HepG2 (cell line): ENCODE measurements at places on chromosomes 2 and 18. TPM values are rescaled to one million over a fixed set of nuclear protein-coding genes. Genes with fewer than 3 reads are reported as not detected.

Gene TRIM43
- not detected in 2 replicates for total RNA-seq

Gene CFAP221
- total RNA-seq = not detected in 2 replicates

Gene PPM1G
- 211 and 213 TPM in 2 replicates for total RNA-seq

Gene RNPEPL1
- total RNA-seq = 13.0 and 27.6 TPM in 2 replicates

Gene SERPINB7
- total RNA-seq = not detected in 2 replicates

GRCh38 chr2:140424471-140424870 lies 1644.3 kb upstream of the NXPH2 start:
- no peaks in the 10 kb centered on the region for H3K27me3 ChIP-seq
- no peaks in the 10 kb centered on the region for H3K36me3 ChIP-seq
- H3K27ac ChIP-seq = no peak overlapping the region
- DNase-seq = no peak
- no peak overlapping the region for H3K4me3 ChIP-seq
- no peaks in the 10 kb centered on the region for H3K4me1 ChIP-seq

- DNase-seq = no peak
- H3K4me1 ChIP-seq = peaks cover 10% of the 10 kb centered on the region
- H3K27ac ChIP-seq = no peak overlapping the region
- no peaks in the 10 kb centered on the region for H3K27me3 ChIP-seq
These were observed 21.1 kb upstream of the RPL31 start for GRCh38 chr2:100981011-100981410.

GRCh38 chr2:173684896-173685459 lies 280.2 kb downstream of the SP3 start:
- DNase-seq = no peak
- no peaks in the 10 kb centered on the region for H3K4me1 ChIP-seq
- H3K27ac ChIP-seq = no peak overlapping the region
- H3K4me3 ChIP-seq = no peak overlapping the region

DNA sequence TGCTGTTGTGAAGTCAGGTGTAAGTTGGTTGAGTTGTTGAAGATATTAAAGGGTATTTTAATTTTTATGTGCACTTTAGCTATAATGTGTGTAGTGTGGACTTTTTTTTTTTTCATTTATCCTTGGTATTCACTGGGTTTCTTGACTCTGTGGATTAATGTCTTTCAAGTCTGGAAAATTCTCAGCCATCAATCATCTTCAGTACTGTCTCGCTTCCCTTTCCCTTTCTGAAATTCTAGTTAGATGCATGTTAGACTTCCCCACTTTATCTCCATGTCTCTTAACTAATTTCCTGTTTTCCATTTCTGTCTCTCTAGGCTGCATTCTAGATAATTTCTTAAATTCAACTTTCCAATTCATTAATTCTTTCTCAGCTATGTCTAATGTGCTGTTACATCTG lies 247.7 kb upstream of the REV1 start:
- H3K4me3 ChIP-seq = no peak overlapping the region
- H3K27ac ChIP-seq = no peak overlapping the region
- no peaks in the 10 kb centered on the region for H3K36me3 ChIP-seq
- H3K4me1 ChIP-seq = no peaks in the 10 kb centered on the region; the same call in 1 of the 2 replicates
- H3K27me3 ChIP-seq = no peaks in the 10 kb centered on the region

DNA sequence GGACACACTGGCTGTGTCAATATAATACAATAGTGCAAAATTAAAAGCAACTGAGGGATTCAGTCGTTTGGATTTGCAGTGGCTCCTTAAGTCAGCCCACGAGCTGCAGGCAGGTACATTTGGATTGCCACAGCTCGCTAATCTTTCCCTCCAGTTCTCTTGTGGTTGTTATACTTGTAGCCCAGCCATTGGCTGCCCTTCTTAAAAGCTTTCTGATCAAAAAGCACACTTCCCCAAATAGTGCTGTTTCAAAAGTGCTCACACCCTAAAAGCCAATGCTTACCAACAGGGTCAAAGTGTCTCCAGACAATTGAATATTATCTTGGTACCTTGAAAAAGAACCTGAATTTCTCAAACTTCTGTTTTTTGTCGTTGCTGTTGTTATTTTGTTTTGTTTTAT lies 404.7 kb upstream of the FAM98A start:
- no peak overlapping the region for H3K27ac ChIP-seq
- H3K4me1 ChIP-seq = no peaks in the 10 kb centered on the region
- no peak for DNase-seq
- H3K27me3 ChIP-seq = no peaks in the 10 kb centered on the region

- peaks cover 37% of the 10 kb centered on the region; the same call in 2 of the 3 replicates for H3K27me3 ChIP-seq
- no peaks in the 10 kb centered on the region for H3K4me1 ChIP-seq
- no peak overlapping the region for H3K4me3 ChIP-seq
- no peak for DNase-seq
These were observed 23.8 kb downstream of the GNLY start for GRCh38 chr2:85718009-85718391.

DNA sequence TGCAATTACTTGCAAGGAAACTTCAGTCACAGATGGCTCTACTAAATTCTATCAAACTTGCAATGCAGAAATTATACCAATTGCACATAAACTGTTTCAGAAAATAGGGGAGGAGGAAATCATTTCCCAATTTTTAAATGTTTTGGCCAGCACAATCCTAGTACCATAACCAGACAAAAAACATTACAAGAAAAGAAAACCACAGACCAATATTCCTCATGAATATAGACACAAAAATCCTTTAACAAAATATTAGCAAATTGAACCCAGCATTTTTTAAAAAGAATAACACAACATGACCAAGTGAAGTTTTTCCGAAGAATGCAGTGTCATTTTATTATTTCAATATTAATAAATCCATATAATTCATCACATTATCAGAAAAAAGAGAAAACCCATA lies 45.8 kb downstream of the INO80C start:
- no peaks in the 10 kb centered on the region; the same call in 1 of the 2 replicates for H3K27me3 ChIP-seq
- H3K4me3 ChIP-seq = no peak overlapping the region
- no peak overlapping the region for H3K27ac ChIP-seq
- H3K36me3 ChIP-seq = no peaks in the 10 kb centered on the region
- H3K4me1 ChIP-seq = peaks cover 9% of the 10 kb centered on the region; the same call in 1 of the 2 replicates
- DNase-seq = no peak

- peaks cover 10% of the 10 kb centered on the region for H3K4me1 ChIP-seq
- H3K27ac ChIP-seq = no peak overlapping the region
- H3K36me3 ChIP-seq = no peaks in the 10 kb centered on the region
- DNase-seq = no peak
- H3K27me3 ChIP-seq = no peaks in the 10 kb centered on the region
- H3K4me3 ChIP-seq = no peak overlapping the region
These were observed 120.0 kb downstream of the MYCN start for GRCh38 chr2:16060125-16060935.

DNA sequence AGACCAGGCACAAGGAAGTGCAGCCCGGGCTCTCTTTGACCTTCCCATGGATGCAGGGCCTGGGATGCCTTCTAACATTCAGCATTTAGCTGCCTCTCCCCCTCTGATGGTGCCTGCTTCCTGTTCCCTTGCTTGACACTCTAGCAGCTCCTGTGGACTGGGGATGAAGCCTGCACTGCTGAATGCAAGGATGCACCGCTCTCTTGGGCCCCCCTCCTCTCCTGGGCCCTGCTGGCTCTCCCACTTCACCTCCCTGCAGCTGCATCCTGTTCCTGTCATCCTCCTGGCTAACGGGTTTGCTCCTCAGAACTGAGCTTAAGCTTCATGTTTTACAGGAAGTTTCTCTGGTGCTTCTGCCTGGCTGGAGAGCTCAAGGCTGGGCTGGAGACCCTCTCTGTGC lies 254.1 kb downstream of the TSN start:
- no peaks in the 10 kb centered on the region for H3K36me3 ChIP-seq
- H3K4me1 ChIP-seq = no peaks in the 10 kb centered on the region
- no peak for DNase-seq
- H3K4me3 ChIP-seq = no peak overlapping the region

GRCh38 chr2:151097895-151098294 lies 163.8 kb downstream of the RBM43 start:
- no peak for DNase-seq
- H3K4me3 ChIP-seq = no peak overlapping the region
- no peaks in the 10 kb centered on the region for H3K36me3 ChIP-seq
- no peaks in the 10 kb centered on the region for H3K4me1 ChIP-seq

DNA sequence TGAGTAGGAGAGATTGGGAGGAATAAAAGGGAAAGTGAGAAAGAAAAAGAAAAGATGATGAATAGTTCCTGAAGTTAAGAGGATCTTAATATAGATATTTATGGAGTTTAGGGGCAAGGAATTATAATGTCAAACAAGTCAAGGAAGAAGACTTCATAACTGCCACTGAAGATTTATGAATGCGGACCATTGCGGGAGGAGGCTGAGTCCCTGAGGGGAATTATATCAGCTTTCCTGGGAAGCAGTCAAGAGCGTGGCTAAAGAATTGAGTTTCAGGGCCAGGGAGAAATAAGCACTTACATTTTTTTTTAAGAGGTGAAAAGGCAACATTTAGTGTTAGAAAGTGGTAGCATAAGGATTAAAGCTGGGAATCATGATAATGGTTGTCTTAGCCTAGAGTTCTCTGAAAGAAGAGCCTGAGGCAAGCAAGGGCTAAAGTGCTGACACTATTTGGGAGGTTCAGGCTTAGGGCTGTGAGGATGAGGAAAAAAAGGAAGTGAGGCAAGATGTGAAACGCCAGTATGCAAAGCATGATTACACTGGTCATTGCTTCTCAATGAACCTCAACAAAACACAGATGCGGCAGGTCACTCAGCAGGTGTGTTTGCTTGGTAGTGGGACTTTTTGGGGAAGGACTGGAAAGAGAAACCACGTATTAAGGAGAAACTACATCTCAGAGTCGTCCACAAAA lies 217.1 kb downstream of the SLC4A3 start:
- no peak overlapping the region for H3K27ac ChIP-seq
- H3K36me3 ChIP-seq = no peaks in the 10 kb centered on the region
- DNase-seq = no peak
- H3K27me3 ChIP-seq = no peaks in the 10 kb centered on the region; the same call in 2 of the 3 replicates
- no peaks in the 10 kb centered on the region for H3K4me1 ChIP-seq
- no peak overlapping the region for H3K4me3 ChIP-seq

DNA sequence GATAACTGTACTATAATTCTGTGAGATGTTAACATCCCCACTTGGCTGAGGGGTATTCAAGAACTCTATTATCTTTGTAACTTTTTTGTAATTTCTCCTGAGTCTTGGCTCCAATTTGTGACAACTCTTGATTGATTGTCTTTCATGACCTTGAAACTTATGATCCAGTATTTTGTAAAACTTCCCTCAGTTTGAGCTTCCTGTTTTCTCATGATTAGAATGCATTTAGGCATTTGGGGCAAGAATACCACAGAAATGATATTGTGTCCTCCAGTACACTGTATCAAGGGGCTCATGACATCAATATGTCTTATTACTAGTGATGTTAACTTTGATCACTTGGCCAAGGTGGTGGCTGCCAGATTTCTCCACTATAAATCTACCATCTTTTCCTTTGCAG lies 37.4 kb downstream of the PNO1 start:
- no peak for DNase-seq
- no peaks in the 10 kb centered on the region for H3K36me3 ChIP-seq
- no peak overlapping the region for H3K27ac ChIP-seq

- H3K4me1 ChIP-seq = no peaks in the 10 kb centered on the region
- no peak overlapping the region for H3K4me3 ChIP-seq
- no peak overlapping the region for H3K27ac ChIP-seq
- DNase-seq = no peak
- H3K27me3 ChIP-seq = no peaks in the 10 kb centered on the region
These were observed 72.5 kb upstream of the NYAP2 start for GRCh38 chr2:225326969-225327368.

- no peak for DNase-seq
- no peak overlapping the region for H3K27ac ChIP-seq
- no peak overlapping the region for H3K4me3 ChIP-seq
- H3K4me1 ChIP-seq = no peaks in the 10 kb centered on the region
These were observed 95.7 kb downstream of the USP40 start for GRCh38 chr2:233470839-233471238.

DNA sequence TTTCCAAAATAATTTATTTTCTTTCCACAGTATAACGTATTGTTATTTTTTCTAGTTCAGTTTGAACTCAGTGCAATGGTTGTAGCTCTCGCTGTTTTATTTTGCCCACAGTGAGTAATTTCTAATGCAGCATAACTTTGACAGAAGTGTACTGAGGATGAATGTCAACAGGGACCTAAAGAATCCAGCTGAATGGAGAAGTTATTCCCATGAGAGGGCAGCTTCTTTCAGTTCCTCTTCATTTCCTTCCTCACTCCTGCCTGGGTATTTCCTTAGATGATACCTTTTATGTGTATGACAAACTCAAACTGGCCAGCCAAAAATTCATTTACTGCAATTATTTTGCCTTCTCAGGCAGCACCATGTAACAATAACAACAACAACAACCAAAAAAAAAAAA lies 1223.1 kb upstream of the ZEB2 start:
- H3K4me1 ChIP-seq = no peaks in the 10 kb centered on the region
- no peaks in the 10 kb centered on the region for H3K36me3 ChIP-seq
- H3K27me3 ChIP-seq = no peaks in the 10 kb centered on the region
- DNase-seq = no peak
- no peak overlapping the region for H3K27ac ChIP-seq

GRCh38 chr18:79317703-79318102 lies 78.0 kb upstream of the NFATC1 start:
- H3K4me1 ChIP-seq = no peaks in the 10 kb centered on the region
- H3K4me3 ChIP-seq = no peak overlapping the region
- H3K27ac ChIP-seq = no peak overlapping the region
- no peaks in the 10 kb centered on the region for H3K27me3 ChIP-seq
- H3K36me3 ChIP-seq = peaks cover 5% of the 10 kb centered on the region; the same call in 2 of the 3 replicates

- no peak overlapping the region for H3K27ac ChIP-seq
- no peaks in the 10 kb centered on the region for H3K4me1 ChIP-seq
- no peaks in the 10 kb centered on the region for H3K27me3 ChIP-seq
- H3K4me3 ChIP-seq = no peak overlapping the region
- no peaks in the 10 kb centered on the region for H3K36me3 ChIP-seq
These were observed 326.2 kb downstream of the NYAP2 start for GRCh38 chr2:225725726-225726125.

- H3K36me3 ChIP-seq = no peaks in the 10 kb centered on the region
- H3K27me3 ChIP-seq = no peaks in the 10 kb centered on the region; the same call in 1 of the 2 replicates
- H3K27ac ChIP-seq = no peak overlapping the region
- H3K4me3 ChIP-seq = no peak overlapping the region
- no peaks in the 10 kb centered on the region for H3K4me1 ChIP-seq
- DNase-seq = no peak
These were observed 126.8 kb downstream of the SEPTIN10 start for GRCh38 chr2:109486711-109487535.

GRCh38 chr2:183214680-183215079 lies 90.4 kb downstream of the NUP35 start:
- H3K27me3 ChIP-seq = no peaks in the 10 kb centered on the region
- no peak overlapping the region for H3K27ac ChIP-seq
- H3K4me3 ChIP-seq = no peak overlapping the region
- no peaks in the 10 kb centered on the region for H3K4me1 ChIP-seq

DNA sequence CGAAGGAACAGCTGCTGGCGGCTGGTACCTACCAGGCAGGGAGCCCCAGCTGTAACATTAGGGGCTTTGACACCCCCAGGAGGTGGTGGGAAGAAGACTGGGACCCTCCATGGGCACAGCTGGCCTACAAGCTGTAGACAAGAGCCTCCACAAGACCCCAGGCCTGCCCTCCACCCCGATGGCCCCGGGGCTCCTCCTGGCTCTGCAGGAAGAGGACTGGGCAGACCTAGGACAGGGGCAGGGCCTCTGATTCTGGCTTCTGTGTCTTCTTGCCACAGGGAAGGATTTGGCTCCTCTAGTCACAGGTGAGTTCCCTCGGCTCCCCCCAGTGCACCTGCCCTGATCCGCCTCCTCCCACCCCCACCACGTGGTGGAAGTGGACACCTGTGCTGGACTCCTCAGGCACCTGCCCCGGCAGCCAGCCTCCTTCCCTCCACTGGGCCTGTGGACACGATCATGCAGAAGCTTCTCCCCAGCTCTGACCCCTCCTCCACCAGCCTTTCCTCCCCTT lies 53.4 kb upstream of the ODC1 start:
- no peaks in the 10 kb centered on the region for H3K36me3 ChIP-seq
- DNase-seq = no peak
- no peak overlapping the region for H3K4me3 ChIP-seq
- peaks cover 7% of the 10 kb centered on the region; the same call in 1 of the 2 replicates for H3K4me1 ChIP-seq
- no peak overlapping the region for H3K27ac ChIP-seq
